ENCODE measurements at places on chromosomes 7 and 10.

DNA sequence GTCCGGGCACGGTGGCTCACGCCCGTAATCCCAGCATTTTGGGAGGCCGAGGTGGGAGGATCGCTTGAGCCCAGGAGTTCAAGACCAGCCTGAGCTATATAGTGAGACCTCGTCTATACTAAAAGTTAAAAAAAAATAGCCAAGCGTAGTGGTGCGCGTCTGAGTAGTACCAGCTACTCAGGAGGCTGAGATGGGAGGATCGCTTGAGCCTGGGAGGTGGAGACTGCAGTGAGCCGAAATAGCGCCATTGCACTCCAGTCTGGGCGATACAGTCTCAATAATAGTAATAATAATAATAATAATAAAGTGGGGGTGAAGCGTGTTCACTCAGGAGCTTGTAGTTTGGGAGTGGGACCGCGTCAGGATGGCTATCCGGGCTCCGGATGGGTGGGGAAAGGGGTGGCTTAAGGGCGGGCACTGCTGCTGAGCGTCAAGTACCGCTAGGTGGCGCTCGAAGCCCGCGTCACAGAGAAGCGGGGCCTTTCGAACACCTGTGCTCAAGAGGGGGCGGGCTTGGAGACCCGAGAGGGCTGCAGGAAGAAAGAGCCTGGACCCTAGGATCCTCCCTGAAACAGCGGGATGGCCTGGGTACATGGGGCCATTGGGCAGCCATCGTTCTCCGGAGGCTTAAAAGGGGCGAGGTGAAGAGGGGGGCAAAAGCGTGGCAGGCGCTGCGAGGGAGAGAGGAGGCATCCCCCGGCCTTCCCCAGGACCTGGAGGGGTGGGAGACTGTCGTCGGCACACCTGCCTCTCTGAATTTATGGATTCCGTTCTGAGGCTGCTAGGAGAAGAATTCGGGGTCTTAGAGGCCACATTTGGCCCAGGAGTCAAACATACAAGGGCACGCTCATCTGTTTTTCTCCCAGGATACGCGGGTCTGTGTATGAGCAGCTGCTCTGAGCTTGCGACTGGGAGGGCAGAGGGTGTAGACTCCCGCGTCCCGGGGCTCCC, 14.5 kb downstream of the LBX1 start:
- DNase-seq = peak; percentile 80

- peak; percentile 50 for DNase-seq
Observed at GRCh38 chr7:78039790-78040776, 241.5 kb downstream of the PHTF2 start.

- no peak for DNase-seq
Observed at GRCh38 chr10:119360181-119360921, 153.0 kb downstream of the GRK5 start.

GRCh38 chr7:137266764-137267163, 76.8 kb downstream of the PTN start:
- DNase-seq = no peak

DNA sequence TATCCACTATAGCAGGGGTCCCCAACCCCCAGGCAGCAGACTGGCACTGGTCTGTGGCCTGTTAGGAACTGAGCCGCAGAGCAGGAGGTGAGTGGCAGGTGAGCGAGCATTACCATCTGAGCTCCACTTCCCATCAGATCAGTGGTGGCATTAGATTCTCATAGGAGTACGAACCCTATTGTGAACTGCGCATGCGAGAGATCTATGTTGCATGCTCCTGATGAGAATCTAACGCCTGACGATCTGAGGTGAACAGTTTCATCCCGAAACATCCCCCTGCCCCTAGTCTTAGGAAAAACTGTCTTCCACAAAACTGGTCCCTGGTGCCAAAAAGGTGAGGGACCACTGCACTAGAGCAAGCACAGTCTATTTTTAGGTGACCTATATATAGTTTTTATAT, 23.6 kb downstream of the ASZ1 start:
- DNase-seq = no peak
